ENCODE measurements at places on chromosomes 3 and 15.

DNA sequence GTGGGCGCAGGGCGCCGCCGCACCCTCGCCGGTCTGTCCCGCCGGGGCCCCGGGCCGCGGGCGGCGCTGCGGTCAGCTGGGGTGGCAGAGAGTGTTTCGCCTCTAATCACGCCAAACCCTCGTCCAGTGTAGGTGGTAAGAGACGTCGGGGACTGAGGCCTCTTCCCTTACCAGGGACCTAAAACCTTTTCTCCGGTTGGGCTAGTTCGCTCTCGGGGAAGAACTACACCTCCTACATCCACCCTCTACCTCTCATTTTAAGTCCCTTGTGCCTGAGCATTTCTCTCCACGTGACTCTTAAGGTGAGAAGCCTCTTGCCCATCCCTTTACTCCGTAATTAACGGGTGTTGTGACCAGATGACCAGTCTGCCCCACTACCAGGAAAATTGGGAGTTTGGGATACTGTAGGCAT is 520 bp downstream of the TMEM42 start:
- peak; percentile 1 for DNase-seq

- DNase-seq: no peak
These were observed 394.6 kb upstream of the TPM1 start for GRCh38 chr15:62647843-62648505.

DNA sequence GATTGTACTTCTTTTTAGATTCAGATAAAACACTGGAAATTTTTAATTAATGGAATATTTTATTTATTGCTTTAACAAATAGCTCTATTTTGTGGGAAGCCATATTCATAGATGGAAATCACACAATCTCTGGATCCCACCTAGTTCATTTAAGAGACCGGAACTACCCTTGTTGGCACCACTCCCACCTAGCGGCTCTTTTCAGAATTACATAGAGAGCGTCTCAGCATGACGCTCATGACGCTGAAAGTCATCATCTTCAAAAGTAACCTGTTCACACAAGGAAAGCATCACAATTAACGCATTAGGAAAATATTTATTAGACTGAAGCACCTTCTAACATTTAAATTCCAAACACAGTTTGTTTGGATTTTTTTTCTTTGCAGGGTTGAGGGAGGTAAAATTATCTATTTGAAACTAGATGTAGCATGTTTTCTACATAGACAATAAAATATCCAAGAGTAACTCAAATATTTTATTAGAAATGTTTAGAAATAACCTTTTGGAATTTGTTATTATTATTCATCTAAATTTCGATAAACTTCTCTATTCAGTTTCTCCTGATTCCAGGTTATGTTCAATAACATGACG is 214.9 kb upstream of the ARRDC4 start:
- no peak for DNase-seq

DNA sequence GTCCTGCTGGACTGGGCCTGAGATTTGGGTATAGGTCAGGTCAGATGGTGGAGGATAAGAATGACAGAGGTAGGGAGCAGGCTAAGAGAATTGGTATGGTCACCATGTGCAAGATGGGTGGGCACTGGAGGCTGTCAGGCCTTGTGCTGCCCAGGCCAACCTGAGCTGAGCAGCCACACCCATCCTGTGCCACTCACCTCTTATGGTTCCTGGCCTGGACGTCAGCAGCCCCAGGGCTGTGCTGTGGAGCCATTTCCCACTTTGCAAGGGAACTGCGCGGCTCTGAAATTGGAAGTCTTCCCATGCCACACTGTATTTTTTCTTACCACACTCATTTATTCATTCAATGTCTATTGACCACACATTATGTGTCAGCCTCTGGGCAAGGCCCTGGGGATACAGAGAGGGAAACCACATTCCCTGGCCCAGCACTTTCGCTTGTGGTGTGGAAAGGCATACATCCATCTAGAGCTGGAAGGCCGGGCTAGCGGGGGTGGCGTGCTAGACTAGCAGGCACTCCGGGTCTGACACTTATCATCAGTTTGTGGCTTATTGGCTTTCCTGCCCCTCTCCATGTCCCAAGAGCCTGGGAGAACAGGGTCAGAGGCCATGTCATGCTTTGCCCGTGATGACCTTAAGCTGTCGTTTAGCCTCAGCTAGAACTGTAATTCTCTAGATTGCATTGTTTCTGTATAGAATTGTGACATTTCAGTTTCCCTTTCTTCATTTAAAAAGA is 51.1 kb upstream of the POLG start:
- no peak for DNase-seq

GRCh38 chr15:99123713-99124451 is 19.0 kb downstream of the SYNM start:
- peak; percentile 96 for DNase-seq

GRCh38 chr15:81261172-81261811 is 62.6 kb downstream of the STARD5 start:
- DNase-seq: no peak

DNA sequence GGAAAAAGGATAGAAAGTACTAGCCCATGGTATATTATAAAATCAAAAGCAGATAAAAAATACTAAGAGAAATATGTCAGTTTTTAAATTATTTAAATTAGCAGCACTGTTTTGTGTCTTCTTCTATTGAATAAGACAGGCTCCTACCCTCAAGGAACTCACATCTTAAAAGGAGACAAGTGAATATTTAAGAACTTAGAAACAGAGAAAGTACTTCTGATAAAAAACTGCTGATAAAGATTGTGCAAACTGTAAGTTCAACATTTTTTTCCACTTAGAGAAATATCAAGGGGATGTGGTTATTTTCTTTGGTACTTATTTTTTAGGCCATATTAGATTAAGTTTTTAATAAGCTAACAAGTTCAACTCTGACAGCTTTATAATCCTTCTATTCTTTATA is 3.0 kb upstream of the ANKRD28 start:
- no peak for DNase-seq

DNA sequence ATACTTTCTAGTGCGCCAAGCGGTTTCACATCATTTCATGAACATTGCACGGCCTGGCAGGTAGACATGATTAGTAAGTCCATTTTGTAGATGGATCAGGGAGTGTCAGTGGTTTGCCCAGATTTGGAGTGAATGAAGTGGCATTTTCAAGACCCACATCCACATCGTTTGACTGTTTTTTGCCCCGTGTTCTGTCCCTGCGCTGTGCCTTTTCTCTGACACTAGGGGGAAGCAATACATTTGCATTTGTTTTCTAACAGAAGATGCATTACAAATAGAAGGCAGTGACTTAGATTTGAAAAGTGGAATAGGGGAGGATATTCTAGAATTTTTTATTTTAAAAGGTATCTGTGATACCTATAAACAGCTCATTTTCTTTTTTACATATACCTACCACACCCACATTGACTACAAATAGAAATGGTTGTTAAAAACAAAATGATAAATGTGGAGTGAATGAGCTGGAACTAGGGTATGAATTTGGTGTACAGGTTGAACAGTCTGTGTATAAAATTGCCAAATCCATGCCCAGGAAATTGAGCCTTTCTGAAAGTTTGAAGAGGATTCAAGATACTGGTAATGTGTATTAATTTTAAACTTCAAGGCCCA is 98.0 kb downstream of the USP13 start:
- DNase-seq: peak; percentile 38

- no peak for DNase-seq
These were observed 30.0 kb downstream of the CCNL1 start for GRCh38 chr3:157129803-157130466.

GRCh38 chr15:42994546-42994945 is 74.0 kb upstream of the TTBK2 start:
- DNase-seq: no peak

DNA sequence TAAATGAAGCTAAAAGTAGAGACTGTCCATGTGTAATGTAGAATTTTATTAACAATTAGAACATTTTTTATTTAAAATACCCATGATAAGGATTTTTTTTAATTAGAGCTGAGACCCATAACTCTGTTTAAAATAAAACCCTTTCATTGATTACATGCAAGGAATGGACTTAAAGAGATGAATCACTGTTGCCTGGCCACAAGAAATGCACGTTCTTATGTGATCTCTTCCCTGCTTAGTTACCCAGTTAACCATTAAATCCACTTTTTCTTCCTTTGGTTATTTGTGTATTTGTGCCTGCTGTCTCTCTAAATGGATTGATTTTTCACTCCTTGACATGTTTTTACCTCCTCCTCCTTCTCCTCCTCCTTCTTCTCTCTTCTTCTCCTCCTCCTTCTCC is 83.3 kb upstream of the SLITRK3 start:
- no peak for DNase-seq

- no peak for DNase-seq
These were observed 3.6 kb downstream of the ZNF385D start for GRCh38 chr3:21747376-21747775.

DNA sequence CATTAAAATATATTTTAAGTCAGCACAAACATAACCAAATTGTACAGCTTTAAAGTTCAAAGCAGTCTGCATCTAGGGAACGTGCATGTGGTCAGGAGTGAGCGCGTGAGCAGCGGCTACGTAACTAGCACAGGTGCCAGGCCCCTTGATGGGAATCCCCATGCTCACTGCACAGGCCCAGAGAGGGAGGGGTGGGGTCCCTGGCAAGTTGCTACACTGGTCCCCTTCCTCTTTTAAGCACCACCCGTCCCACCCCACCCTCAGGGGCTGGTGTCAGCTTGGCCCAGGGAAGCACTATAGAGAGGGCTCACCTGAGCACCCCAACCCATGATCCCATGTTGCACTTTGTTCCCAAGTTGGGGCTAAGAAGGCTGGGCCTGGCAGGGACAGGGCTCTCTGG is 835 bp upstream of the GMPPB start:
- DNase-seq: peak; percentile 3

Measured in NCI-H1105 treated with DMSO at 0.1 percent for 48 hours (cell line).